ENCODE measurements at places on chromosomes 13 and 19. TPM values are rescaled to one million over a fixed set of nuclear protein-coding genes. Genes with fewer than 3 reads are reported as not detected.

DNA sequence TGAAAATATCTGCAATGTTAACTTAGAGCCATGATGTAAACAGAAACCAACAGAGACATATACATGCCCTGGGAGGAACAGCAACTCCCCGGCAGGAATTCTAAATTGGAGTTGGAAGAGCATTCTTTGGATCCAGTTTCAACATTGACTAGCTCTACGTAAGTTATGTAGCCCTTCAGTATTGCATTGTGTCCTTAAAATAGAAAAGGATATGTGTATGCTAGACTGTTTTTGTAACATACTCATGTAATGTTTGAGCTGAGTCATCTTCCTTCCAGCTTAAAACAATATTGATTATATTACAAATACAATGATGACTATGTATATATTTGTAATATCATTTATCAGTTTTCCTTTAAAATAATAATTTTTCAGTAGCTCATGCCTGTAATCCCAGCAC is 1422.2 kb upstream of the PCDH20 start:
- no peak for DNase-seq

DNA sequence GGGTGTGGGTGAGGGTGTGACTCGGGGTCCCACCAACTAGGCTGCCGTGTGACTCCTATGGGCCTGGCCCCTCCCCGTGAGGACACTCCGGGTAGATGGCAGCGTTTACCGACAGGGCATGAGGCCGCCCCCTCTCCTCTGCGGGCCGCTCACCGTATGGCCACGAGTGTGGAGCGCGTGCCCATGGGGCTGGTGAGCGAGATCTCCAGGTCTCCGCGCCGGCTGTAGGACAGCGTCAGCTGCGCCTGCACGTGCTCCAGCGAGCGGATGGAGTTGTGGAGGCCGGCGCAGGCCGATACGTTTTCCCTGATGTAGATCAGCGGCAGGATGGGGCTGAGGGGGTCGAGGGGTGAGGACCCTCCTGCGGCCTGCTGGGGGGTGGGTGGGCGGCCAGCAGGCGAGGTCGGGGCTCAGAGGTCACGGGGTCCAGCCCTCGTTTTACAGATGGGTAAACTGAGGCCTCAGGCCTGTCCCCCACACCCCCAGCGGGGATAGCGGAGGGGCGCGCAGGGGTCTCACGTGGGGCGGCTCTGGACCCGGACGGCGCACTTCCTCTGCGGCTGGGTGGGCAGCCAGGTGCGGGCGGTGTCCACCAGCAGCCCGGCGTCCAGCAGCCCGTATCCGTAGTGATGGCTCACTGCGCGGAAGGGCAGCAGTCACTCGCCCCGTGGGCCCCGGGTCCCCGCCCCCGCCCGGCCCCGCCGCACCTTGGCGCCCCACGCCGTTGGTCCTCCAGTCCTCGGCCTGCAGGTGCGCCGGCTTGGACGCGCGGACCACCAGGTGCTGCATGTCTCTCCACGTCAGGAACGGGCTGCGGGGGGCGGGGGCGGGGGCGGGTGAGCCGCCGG is 4.3 kb upstream of the C19orf25 start:
- DNase-seq = no peak

- no peak for DNase-seq
Measured at GRCh38 chr13:114263578-114263977, 17.8 kb upstream of the UPF3A start.

GRCh38 chr19:1468274-1468820 is 10.7 kb downstream of the C19orf25 start:
- DNase-seq = no peak

- peak; percentile 99 for DNase-seq
Measured at GRCh38 chr13:52450012-52450792, at the start of gene VPS36. VPS36 (minus strand) TSS chr13:52450634; CDS start chr13:52450594, 40 bp downstream.

The IGFL2 gene
- polyA plus RNA-seq = 22.9 TPM

The FBN3 gene
- polyA plus RNA-seq = 6.4 TPM

Data from hepatocyte (in vitro differentiated cells).